Brain (organoid and tissue), 16 donors: ENCODE measurements at places on chromosomes 6 and 20. TPM values are rescaled to one million over a fixed set of nuclear protein-coding genes. Genes with fewer than 3 reads are reported as not detected.

The PBOV1 gene
- polyA plus RNA-seq = not detected

The CRYBG1 gene
- polyA plus RNA-seq = 0.31 TPM

The HRH3 gene
- 30.9 TPM for polyA plus RNA-seq

The EDN1 gene
- polyA plus RNA-seq = 5.1 TPM

The ACSS1 gene
- polyA plus RNA-seq = 12.2 TPM

The HCRTR2 gene
- not detected for polyA plus RNA-seq

The JARID2 gene
- polyA plus RNA-seq = 19.7 TPM

The OR2B6 gene
- polyA plus RNA-seq = 0.37 TPM

The ADAM33 gene
- polyA plus RNA-seq = 0.42 TPM

The GNRH2 gene
- polyA plus RNA-seq = 1.7 TPM

The NKAIN2 gene
- polyA plus RNA-seq = 18.3 TPM

The PHACTR2 gene
- 1.8 TPM for polyA plus RNA-seq

The B3GAT2 gene
- polyA plus RNA-seq = 3.6 TPM

The CCN5 gene
- 0.39 TPM for polyA plus RNA-seq

The EPB41L1 gene
- 87.6 TPM for polyA plus RNA-seq

The NKX2-2 gene
- polyA plus RNA-seq = 6.9 TPM

The LKAAEAR1 gene
- 0.97 TPM for polyA plus RNA-seq

The ZBTB46 gene
- 16.4 TPM for polyA plus RNA-seq

The GABRR2 gene
- polyA plus RNA-seq = not detected

The KIF25 gene
- 0.48 TPM for polyA plus RNA-seq

The MMP24OS gene
- 101 TPM for polyA plus RNA-seq

The SMLR1 gene
- not detected for polyA plus RNA-seq

The SIRPG gene
- not detected for polyA plus RNA-seq

The SPINT3 gene
- polyA plus RNA-seq = not detected

The CDH4 gene
- polyA plus RNA-seq = 5.2 TPM

The SAMD10 gene
- 29.4 TPM for polyA plus RNA-seq

The OR2H1 gene
- polyA plus RNA-seq = not detected

The NR2E1 gene
- 3.0 TPM for polyA plus RNA-seq

The MLN gene
- not detected for polyA plus RNA-seq

The MCCD1 gene
- not detected for polyA plus RNA-seq

The HLA-DPB1 gene
- polyA plus RNA-seq = 32.1 TPM

The OXT gene
- polyA plus RNA-seq = not detected

The TRDN gene
- not detected for polyA plus RNA-seq

The COL19A1 gene
- not detected for polyA plus RNA-seq

The PTPRA gene
- 101 TPM for polyA plus RNA-seq

The IL22RA2 gene
- not detected for polyA plus RNA-seq

The FNDC1 gene
- 0.83 TPM for polyA plus RNA-seq

The HMGA1 gene
- polyA plus RNA-seq = 93.9 TPM

The PDYN gene
- 1.0 TPM for polyA plus RNA-seq

The FAM209A gene
- polyA plus RNA-seq = not detected

The LPIN3 gene
- 0.25 TPM for polyA plus RNA-seq

The CAP2 gene
- polyA plus RNA-seq = 20.9 TPM

The MAK gene
- 0.37 TPM for polyA plus RNA-seq

The HLA-DOA gene
- 1.4 TPM for polyA plus RNA-seq

The PROKR2 gene
- not detected for polyA plus RNA-seq

The CALHM6 gene
- 1.2 TPM for polyA plus RNA-seq

The DPPA5 gene
- polyA plus RNA-seq = not detected

The SSTR4 gene
- polyA plus RNA-seq = not detected

The CDK5RAP1 gene
- polyA plus RNA-seq = 32.5 TPM

The LY6G5B gene
- 4.1 TPM for polyA plus RNA-seq

The OR2J3 gene
- not detected for polyA plus RNA-seq
